CD14-positive monocyte (primary cell): ENCODE measurements at places on chromosomes 16 and 17.

- DNase-seq = peak; percentile 2
These were observed 12.7 kb downstream of the SLC5A11 start for GRCh38 chr16:24858219-24859041.

DNA sequence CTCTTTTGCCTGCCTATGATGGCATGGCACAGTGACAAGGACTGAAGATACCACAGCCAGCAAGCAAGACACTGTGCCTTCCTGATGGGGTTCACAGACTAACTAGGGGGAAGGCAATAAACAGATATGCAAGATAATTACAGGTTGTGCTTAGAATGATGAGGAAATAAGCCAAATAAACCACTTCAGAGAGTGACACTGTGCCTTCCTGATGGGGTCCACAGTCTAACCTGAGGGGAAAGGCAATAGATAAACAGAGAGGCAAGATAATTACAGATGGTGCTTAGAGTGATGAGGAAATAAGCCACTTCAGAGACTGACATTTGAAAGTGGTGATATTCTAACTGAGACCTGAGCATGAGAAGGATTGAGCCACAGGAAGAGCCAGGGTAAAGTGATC is 84.2 kb downstream of the HS3ST2 start:
- DNase-seq = no peak

- DNase-seq = no peak
These were observed 9.4 kb upstream of the SLC7A5 start for GRCh38 chr16:87878704-87879103.

- DNase-seq = no peak
These were observed 10.9 kb downstream of the CDRT4 start for GRCh38 chr17:15456496-15456895.

DNA sequence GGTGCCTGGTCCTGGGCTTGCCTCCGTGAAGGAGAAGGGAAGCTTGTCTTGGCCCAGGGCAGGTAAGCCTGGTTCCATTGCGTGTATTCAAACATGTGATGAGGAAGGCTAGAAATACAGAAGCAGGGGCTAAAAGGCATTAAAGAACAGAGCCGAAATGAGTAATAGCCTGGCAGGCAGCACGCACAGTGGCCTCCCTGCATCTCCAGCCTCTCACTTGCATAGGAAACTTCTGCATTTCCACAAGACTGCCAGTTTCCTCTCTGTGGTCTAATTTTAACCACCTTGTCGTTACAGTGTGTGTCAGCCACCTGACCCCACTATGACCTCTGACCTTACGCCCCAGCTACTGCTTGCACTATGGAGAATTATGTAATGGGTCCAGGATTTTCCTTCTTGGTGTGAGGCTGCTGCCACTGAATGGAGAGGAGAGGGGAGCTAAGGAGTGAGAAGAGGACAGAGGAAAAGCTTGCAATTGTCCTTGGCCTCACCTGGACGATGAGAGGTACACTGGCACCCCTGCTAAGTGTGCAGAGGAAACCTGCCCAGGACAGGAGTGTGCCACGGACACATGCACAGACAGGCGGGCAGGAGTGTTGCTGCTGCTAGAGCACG is 32.8 kb downstream of the HIC1 start:
- peak; percentile 99 for DNase-seq

GRCh38 chr17:73634629-73635028 is 9.6 kb downstream of the SDK2 start:
- no peak for DNase-seq

- no peak for DNase-seq
These were observed 4.0 kb downstream of the ERN1 start for GRCh38 chr17:64125937-64126336.

DNA sequence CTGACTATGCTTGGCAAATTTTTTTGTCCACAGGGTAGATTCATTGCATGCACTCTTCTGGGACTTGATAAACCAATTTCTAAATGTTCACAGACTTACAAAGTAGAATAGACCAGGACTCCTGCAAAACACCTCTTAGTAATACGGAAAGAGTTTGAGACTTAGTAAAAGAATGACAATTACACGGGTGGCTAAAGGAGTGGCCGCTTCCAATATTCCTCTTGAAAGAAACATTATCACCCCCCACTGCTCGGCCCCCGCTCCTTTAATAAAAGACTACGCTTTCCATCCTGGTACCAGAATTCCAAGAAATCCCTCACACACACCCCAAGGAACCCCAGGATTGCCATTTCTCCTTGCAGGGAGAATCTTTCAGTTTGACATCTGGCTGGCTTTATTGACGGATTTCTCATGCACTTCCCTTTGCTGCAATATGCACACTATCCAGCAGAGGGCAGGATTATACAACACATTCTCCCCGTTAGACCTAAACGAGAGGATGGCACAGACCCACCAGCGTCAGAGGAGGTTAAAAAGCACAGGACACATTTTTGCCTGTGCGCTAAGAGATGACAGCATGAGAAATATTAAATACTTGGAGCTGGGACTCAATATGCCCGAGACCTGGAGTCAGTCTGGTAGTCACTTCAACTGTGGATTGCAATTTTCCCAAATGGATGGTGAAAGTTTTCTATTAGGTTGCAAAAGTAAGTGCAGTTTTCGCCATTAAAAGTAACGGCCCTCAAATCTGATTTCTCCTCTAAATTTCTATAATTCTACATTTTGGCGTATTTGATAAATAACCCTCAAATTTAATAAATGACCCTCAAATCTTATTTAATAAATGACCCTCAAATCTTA is 46.6 kb upstream of the NUDT7 start:
- DNase-seq = peak; percentile 49

DNA sequence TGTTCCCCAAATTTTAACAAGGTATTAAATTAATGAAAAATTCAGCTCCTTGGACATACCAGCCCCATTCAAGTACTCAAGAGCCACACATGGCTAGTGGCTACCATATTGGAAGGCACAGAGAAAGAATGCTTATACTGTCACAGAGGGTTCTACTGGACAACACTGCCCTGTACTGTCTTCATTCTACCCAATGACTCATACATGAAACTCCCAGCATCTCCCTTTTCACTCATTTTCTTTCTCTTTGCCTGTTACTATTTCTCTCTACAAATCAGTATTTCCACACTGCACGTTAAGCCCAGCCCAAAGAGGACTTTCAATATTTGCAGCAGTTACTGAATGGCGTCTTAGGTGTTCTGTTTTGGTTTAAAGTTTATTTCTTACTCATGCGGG is 72.1 kb upstream of the RCVRN start:
- DNase-seq = peak; percentile 51

DNA sequence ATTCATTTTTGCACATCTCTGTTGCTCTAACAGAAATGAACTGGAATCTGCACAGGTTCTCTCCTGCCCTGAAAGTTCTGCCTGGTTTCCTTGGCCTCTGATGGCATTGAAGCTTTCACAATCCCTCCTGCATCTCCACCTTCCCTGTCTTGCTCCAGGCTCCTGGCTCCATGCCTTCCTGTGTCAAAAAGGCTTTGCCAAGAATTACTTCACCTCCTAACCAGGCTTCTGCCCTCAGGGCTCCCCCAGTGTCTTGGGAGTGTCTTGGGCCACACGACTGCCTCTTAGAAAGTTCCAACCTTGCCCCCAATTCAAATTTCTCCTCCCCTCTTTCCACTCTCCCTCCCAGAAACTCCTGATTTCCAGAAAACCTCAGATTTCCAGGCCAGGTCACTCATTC is 37.0 kb upstream of the DNAH9 start:
- no peak for DNase-seq

DNA sequence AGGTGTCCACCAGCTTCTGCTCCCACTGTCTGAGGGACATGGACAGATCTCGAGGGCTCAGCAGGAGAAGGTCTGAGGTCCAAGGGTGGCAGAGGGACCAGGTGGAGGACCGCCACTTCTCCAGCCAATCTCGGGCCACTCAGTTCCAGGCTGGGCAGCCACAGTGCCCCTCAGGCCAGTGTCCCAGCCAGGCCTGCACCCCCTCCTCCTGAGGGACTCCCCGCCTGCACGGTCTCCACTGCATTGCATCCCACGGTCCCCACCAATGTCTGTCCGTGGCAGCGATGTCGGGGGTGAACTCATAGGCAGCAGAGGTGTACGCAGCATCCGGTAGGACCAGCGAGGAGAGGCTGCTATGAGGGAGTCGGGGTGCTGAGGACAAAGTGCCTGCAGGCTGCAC is 64.2 kb upstream of the DOC2B start:
- DNase-seq = no peak

DNA sequence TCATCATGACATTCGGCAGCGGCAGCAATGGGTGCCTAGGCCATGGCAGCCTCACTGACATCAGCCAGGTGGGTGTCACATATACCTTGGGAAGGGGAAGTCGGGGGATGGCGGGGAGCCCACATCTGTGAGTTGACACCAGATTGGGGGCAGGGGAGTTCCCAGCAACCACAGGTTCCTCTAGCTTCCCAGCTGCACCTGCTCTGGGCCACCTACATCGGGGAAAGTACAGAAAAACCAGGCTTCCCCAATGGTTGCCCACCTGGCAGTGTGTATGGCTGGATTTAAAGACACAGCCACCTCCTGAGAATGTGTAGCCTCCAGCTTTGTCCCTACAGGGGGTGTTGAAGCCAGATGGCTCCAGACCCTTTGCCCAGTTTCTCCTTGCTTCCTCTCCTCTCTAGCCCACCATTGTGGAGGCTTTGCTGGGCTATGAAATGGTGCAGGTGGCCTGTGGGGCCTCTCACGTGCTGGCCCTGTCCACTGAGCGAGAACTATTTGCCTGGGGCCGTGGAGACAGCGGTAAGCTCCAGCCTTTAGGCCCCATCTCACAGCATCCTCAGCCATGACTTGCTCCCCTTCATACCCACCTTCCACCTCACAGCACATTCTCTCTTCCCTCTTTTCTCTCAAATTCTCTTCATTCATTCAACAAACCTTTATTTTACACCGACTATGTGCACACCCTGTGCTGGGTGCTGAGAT is 5.0 kb upstream of the TRAF4 start:
- no peak for DNase-seq

DNA sequence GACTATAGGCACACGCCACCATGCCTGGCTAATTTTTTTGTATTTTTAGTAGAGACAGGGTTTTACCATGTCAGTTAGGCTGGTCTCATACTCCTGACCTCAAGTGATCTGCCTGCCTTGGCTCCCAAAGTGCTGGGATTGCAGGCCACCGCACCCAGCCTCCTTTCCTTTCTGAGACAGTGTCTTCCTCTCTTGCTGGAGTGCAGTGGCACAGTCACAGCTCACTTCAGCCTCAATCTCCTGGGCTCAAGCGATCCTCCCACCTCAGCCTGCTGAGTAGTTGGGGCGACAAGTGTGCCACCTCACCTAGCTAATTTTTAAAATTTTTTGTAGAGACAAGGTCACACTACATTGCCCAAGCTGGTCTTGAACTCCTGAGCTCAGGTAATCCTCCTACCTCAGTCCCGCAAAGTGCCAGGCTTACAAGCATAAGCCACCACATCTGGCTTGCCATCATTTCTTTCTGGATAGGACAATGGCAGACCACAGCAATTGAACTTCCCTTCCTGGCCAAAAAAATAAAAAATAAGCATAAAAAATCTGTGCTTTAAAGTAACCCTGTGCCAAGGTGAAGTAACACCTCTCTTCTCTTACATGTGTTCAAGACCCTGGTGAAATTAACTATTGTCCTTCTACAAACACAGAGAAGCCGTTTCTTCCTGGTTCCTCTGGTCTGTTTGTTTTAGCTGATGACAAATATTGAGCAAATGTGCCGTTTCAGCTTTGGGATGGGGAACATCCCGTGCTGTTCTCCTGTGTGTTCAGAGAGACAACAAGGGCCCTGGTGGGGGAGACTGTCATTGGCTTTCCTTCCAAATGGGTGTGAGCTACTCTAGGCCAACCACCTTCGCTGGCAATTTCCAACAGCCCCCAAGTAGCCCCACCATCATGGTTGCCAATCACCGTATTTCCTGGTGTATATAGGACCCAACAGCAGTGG is 60.2 kb downstream of the EMP2 start:
- no peak for DNase-seq
